CD4-positive, alpha-beta T cell treated with Interleukin-15 for 4 hours (primary cell): ENCODE measurements at places on chromosomes 3 and 15.

GRCh38 chr15:70855764-70856163 lies 1.8 kb upstream of the LARP6 start:
- no peak for DNase-seq

DNA sequence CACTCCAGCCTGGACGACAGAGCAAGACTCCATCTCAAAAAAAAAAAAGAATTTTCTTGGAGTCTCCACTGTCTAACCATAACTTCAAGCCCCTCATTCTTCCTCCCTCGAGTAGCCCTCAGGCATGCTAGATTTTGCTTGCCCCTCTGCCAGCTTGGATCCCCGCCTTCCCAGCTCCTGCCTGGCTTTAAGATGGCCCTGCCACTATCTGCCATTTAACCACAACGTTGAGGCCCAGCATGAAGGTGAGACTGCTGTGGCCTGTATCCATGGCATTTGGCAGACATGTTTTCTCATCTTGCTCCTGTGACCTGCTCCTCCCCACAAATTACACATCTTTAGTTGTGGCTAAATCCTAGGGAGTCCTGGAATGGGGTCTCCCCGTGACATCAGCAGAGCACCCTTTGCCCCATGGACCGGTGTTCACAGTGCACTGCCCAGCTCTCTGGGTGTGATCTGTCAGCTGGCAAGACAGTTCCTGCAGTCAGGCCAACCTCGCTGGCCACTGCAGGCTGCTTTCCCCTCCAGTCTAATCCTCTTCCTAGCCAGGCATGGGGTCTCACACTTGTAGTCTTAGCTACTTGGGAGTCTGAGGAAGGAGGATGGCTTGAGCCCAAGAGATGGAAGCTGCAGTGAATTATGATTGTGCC lies 10.4 kb downstream of the VPS18 start:
- no peak for DNase-seq

GRCh38 chr3:175335229-175335628 lies 476.1 kb downstream of the NAALADL2 start:
- no peak for DNase-seq

DNA sequence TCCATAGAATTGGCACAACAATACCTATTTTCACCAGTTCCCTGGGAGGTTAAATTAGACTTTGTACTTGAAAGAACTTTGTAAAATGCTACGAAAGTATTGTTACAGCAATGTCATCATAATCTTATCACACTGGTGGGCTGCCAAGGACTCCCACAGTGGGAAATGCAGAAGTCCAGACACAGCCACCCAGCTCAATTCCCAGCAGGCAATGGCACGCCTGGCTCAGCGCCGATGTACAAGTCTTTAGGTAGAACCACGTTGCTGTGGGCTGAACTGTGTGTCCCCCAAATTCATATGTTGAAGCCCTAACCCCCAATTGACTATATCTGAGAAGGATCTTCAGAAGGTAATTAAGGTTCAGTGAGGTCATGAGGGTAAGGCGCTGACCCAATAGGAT lies 12.3 kb downstream of the MYO5C start:
- DNase-seq: no peak

DNA sequence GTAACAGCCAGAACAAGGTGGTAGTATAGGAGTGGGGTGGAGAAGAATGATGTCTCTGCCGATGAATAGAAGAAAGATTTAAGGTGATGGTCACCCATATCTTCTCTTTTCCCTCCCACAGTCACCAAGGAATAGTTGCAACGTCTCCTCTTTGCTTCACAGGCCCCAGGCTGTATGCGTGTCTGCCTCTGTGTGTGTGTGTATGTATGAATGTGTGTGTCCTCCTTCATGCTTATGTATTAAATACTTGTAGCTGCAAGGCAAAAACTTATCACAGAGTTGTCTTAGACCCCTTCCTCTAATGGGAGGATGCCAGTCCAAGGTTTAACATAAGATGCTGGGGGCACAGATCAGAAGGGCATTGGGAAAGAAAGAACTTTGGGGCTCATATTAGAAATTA lies 19.1 kb upstream of the BNC1 start:
- DNase-seq: no peak

- DNase-seq: no peak
Measured at GRCh38 chr15:73604477-73604876, 28.7 kb downstream of the NPTN start.

DNA sequence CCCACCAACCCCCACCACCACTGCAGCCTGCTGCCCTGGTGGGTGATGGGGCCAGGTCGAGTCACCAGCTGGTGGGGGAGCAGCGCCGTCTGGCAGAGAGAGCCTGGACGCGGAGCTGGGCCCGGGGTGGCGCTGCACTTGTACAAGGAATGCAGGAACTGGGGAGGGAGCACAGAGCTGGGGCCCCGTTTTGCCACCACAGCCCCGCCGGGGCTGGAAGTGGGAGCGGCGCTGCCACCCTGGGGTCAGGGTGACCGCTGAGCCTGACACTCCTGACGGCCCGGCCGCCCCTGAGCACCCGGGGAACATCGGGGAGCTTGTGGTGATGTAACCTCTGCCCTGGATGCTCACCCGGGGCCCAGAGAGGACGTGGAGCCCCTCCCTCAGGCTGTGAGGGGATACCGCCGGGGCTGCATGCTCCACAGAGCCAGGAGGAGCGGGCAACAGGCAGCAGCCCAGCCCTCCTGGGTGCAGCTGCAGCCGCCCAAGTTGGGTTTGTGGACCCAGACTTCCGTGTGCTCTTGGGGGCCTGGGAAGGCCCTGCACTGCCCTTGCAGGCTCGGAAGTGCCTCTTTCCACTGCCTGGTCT lies 32.6 kb upstream of the IREB2 start:
- DNase-seq: no peak
